ENCODE measurements at places on chromosomes 5 and 9.

DNA sequence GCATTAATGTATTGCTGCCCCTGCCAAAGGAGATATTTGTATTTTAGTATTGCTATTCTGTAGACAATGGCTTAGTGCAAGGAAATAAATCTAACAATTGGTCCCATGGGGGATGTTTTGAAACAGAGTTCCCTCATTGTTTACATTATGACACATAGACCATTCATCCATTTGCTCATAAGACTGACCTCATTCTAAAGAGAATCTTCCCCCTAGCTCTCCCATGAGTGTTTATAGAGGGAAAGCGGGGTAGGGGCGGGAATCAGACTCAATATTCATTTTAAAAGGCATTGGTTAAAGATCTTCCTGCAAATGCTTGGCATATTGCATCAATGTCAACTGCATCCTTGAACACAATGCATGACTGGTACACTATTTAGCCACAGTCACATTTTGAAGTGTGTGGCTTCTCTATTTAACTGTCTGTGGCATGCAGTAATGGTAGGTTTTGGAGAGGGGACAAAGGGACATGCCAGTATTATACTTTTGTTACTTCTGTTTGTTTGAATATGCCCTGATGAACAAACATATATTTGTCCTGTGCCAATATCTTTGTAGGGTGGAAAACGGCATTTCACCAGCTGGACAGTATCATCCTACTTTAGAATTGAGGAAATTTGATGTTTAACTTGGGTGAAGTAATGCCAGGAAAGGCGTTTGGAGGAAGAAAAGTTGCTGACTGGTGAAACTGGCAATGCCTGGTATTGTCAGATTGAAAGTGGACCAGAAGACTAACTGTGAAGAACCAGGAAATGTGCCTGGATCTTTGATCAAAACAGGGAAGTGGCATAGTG, 84.1 kb upstream of the MEGF10 start:
- DNase-seq: peak; percentile 92

GRCh38 chr9:250625-251024, 36.0 kb downstream of the DOCK8 start:
- DNase-seq: no peak

- no peak for DNase-seq
Measured at GRCh38 chr5:151683444-151683843, 3.3 kb downstream of the SPARC start.

DNA sequence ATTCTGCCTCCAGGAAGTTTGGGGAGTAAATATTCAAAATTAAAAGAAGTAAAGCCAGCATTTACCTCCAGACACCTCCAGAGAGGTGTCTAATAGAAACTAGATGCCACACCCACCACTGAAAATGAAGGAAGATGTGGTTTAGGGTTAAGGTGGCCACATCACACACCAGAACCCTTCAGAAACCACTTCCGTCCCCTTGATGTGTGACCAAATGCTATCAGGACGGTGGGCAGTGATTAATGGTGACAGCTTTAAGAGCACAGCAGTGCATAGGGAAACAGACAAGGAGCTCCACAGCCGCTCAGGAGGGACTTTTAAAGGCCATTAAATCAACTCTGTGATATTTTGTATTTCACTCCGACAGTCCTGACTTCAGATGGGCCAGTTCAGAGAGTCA, 295.2 kb downstream of the BRINP1 start:
- no peak for DNase-seq

DNA sequence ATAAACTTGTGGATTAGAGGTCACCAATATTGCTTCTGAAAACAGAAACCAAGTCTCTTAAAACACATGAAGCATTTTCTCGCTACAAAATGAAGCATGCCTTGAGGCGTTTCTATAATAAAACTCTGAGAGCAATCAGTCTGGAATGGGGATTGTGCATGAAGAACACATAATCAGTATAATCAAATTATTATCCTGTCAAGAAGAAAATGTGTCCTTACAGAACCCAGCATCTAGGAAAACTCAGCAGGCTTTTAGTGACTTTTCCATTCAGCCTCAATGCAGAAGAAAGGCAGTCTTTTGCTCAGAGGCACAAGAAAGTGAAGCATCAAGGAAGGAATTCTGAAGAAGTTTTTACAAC, 121.9 kb downstream of the CDH18 start:
- DNase-seq: no peak

DNA sequence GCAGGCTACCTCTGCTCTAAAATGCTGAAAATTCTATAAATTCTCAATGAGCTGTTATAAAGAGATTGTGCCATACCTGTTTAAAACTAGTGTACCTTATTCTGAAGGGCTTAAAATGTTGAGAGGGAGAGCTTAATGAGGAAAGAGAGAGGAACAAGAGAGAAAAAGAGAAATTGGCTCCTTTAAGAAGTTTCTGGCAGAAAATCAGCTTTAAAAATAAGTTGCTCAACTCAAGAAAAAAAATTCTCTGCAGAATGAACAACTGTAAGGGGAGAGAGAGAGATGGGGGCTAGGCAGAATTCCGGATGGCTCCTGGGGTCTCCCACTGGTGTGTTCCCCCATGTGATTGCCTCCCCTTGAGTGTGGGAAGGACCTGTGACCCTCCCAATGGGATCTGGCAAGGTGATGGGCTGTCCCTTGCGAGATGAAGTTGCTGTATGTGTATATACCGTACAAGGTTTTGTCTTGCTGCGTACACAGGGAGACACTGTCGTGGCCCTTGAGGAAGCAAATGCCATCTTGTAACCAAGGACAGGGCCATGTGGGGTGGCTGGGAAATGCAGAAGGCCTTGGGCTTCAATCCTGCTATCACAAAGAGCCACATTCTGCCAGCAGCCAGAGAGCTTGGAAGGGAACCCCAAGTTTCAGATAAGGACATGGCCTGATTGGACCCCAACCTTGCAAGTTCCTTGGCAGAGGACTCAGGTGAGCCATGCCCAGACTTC, 64.3 kb upstream of the S1PR3 start:
- no peak for DNase-seq

DNA sequence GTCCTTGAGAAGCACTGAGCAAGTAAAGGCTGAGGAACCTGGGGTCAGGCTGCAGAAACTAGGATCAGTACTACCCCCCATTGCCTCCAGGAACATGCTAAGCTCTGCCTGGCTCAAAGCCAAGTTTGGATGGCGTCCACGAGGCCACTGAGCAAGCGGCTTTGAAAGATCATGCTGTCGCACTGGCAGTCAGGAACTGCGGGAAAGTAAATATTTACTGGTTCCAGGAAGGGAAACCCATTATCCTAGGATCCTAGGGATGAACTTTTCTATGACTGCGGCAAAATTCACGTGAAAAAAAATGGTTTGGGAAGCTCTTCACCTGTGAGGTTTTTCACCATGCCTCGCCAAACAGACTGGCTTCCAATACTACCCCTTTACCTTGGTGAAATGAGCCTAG, 75.3 kb upstream of the PJA2 start:
- peak; percentile 62 for DNase-seq

All from astrocyte of the spinal cord (primary cell).